Aorta (tissue), 5 donors: ENCODE measurements at places on chromosomes 11 and 22. TPM values are rescaled to one million over a fixed set of nuclear protein-coding genes. Genes with fewer than 3 reads are reported as not detected.
A peak's percentile ranks its signal among the peaks of the same experiment; 100 is the strongest.

DNA sequence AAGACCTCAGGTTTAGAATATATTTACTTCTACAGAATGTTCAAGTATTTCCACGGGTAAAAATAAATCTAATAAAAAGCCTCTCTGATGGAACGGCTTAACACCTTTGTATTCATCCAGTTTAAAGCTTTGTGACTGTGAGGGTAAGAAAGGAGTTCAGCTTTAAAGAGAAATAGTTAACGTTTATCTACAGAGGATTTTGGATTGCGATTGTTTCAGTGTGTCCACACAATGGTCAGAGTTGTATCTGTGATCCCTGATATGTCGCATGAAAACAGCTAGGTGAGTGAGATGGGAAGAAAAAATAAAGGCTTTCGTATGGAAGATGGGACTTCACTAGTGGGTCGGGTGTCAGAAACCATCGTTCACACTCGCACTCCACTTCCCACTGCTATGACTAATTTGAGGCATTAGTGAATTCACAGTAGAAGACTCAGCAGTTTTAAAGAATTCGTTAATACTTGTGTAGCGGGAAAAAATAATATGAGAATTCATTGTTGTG, 1.6 kb downstream of the APLP2 start:
- DNase-seq, result no peak

DNA sequence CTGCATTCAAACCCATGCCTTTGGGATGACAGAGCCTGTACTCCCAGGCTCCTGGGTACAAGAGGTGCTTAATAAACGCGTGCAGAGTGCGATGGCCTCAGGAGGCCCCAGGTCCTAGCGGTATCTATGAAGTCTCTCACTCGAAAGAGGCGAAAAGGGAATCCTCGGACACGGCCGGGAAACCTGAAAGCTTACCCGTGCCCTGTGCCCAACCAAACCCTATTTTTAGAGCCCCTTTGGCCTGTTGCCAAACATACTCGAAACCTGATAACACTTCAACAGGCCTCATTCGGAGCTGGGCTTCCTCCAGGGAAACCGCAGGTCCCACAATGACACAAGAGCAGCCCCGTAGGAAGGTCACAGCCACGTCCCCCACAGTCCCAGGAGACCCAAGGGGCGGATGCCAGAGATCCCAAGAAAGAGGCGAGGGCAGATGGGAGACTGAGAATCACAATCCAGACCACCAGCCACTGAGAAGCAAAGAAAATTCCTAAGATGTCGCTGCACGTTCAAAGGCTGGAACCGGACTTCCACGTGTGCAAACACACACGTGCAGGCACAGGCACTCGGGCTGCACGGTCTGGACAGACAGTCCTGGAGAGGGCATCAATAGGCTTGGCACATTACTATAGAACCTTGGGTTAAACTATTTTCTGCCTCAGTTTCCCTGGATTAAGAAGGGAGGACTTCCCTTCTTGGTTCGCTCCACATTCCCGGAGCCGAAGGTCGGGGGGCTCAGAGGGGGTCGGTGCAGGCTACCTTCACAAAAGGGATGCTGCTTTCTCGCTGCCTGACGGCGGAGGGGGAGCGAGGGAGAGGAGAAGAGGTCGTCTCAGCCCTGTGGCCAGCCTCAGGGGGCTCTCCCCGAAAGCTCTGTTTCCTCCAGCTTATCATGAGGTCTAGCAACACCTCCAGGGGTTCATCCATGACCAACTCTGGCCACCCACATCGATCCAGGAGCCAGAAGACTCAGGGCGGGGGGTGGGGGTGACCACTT, 8.2 kb downstream of the PDGFB start:
- DNase-seq, result no peak

DNA sequence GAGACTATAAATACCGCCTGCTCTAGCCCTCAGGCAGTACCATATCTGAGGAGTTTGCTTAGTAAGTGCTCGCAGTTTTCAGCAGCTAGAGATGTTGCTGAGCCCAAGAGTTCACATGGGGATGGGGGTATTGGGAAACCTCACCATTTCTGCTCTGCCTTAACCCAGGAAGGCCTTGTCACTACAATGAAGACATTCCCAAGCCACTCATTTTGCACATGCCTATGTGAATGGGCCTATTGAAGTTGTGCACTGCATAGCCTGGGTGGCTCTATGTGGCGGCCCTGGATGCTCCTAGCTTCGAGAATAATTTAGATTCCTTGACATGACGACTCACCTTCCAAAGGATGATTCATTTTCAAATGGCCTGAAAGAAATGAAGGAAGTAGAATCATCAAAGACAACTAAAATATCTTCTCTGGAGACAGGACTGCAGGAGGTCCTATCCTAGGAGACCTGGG, 163.4 kb downstream of the ADAMTS15 start:
- DNase-seq, result no peak

DNA sequence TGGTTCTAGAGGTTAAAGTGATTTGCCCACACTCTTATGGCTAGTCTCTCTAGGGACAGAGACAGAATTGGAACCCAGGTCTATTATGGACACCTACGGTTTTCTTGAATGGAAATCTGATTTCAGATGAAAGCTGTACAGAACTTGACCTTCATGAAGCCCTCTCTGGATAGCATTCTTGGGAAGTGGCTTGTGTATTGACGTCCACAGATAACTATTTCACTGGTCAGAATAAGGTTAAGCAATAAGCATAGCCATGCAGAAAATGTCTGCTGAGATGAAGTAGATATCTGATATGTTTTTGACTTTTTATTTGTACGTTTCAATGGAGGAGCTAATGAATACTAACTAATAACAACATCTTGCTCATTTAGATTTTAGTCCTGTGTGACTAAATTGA, 1.1 kb downstream of the TLCD5 start:
- DNase-seq, result no peak

- no peak for DNase-seq
These were observed 484.9 kb downstream of the MIAT start for GRCh38 chr22:27142286-27142685.

- no peak for DNase-seq
These were observed 8.0 kb upstream of the LIN7C start for GRCh38 chr11:27514558-27514957.

DNA sequence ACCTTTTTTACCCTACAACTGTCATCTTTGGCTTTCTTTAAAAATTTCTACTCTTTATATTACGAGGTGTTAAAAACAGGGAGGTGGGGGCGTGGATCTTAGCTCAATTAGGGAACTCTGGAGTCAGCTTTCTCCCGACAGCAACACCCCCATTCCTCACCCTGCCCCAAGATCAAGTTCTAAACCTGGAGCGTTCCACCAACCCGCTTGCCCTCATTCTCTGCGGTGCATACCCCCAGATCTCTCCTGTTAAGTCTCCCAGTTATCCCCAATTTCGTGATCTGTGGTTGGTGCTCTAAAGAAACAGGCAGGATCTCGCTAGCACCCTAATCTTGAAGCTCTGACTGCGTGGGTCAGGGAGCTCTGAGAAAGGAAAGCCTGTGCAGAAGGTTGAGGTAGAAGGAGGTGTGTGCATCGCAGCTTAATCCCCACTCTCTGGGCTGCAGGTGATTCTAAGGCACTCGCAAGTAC, 177.3 kb upstream of the NTM start:
- no peak for DNase-seq

Gene CASP5
- total RNA-seq, result 2.0 TPM

GRCh38 chr11:74204701-74205100, 33.6 kb downstream of the PPME1 start:
- no peak for DNase-seq

DNA sequence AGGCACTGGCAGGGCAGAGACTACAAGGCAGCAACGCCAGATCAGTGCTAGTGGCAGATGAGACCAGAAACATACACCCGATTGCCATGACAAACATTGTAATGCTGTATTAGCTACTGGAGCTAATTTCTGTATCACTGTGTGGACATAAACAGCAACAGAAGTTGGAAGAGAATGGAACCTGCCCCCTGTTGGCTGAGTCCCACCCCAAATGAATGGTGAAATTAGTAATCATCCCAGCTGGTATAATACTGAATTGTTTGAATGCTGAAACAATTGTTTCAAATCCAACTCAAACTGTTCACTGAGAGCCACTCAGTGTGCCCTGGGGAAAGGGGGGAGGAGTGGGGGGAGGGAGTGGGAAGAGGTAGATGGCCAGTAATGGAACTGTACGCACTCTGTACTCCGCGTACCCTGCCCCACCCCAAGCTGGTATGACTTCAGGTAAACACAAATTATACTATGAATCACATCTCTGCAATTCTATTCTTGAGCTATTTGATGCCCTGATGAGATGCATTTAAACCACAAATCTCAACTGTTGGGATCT, 11.2 kb upstream of the BIRC3 start:
- no peak for DNase-seq

Gene PDE2A
- total RNA-seq, result 80.8 TPM

DNA sequence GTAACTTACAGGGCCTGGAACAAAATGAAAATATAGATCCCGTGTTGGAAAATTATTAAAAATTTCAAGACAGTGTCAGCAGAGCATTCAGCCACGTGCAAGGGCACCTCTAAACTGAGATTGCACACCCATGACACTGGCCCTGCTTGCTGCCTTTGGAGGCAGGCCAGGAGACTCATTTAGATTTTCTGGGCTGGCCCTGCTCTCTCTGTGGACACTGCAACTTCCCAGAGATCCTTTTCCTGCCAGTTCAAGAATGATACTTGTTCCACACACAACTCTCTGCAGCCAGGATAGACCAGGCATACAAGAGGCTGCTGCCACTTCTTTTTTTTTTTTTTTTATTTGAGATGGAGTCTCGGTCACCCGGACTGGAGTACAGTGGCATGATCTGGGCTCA, 56.7 kb upstream of the PTPRJ start:
- no peak for DNase-seq

GRCh38 chr11:58745705-58746364, 14.1 kb upstream of the GLYAT start:
- no peak for DNase-seq

Gene STT3A
- total RNA-seq, result 105 TPM

GRCh38 chr22:35743326-35743860, 25.7 kb downstream of the APOL5 start:
- no peak for DNase-seq

DNA sequence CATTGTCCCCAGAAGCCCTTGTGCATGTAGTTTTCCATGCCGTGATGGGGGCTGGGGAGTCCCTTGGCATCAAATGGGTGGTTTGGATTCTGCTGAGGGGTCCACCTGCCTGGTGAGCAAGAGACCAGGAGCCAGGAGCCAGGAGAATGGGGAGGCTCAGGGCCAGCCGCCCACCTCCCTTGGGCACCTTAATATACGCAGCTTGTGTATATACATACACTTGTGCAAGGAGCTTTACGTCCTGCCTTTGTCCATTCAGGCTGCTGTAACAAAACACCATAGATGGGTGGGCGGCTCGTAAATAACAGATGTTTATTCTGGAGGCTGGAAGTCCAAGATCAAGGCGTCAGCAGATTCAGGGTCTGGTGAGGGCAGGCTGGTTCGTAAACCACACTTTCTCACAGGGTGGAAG, 62.5 kb downstream of the SMIM38 start:
- DNase-seq, result no peak

Gene PKP3
- not detected for total RNA-seq

DNA sequence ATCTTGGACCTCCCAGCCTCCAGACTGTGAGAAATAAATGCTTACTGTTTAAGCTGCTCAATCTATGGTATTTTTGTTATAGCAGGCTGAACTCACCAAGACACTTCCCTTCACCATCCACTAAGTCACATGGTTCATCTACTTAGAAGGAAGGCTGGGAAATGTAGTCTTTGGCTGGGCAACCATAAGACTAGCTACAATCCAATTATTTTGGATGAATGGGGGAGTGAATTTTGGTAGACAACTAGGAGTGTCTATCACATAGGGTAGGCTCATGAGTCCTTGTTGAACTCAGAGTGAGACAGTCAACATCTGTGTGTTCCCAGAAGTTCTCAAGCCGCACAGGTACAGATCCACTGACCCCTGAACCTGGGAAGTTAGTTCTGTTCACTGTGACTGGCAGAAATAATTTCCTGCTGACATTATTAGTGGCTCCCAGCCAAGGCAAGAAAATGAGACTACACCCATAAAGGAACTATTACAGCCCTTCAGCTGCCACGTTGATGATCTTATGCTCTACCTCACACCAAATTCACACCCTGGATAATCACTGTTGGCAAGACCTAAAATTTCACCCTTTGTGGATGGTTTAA, 3.1 kb upstream of the SLC35C1 start:
- DNase-seq, result no peak

Gene PLET1
- total RNA-seq, result not detected

DNA sequence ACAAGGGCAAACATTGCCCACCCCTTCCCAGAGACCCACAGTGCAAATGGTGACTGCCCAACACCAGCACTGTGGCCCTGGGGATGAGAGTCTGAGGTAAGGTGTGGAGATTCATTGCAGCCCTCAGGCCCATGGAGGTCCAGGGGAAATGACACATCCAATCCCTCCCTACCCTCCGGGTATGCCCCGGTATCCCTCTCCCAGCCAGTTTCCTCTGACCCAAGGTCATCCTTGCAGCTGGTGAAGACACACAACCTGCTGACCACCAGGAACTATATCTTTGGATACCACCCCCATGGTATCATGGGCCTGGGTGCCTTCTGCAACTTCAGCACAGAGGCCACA, 18.9 kb upstream of the UVRAG start:
- peak; percentile 2 for DNase-seq

- no peak for DNase-seq
These were observed 15.1 kb downstream of the STX3 start for GRCh38 chr11:59770319-59770718.

Gene SLC22A12
- not detected for total RNA-seq
